ENCODE measurements at places on chromosomes 4 and X.

DNA sequence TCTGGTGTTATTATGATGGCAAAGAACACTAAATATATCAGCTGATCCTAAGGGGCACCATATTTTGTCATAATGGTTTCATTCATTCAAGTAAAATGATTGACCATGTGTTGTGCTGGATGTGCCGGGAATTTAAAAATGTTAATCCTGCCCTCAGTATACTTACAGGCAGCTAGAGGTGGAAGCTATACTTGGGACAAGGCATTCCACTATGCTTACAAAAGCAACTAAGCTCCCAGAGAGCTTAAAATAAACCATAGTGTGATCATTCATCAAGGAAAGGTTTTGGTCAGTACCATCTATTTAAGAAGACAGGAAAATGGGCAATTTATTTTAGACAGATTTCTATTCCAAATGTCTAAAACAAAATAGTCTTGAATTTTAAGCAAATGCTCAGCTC lies 46.4 kb downstream of the NR3C2 start:
- DNase-seq, result no peak

GRCh38 chrX:34880656-34881055 lies 61.9 kb upstream of the FAM47B start:
- no peak for DNase-seq

DNA sequence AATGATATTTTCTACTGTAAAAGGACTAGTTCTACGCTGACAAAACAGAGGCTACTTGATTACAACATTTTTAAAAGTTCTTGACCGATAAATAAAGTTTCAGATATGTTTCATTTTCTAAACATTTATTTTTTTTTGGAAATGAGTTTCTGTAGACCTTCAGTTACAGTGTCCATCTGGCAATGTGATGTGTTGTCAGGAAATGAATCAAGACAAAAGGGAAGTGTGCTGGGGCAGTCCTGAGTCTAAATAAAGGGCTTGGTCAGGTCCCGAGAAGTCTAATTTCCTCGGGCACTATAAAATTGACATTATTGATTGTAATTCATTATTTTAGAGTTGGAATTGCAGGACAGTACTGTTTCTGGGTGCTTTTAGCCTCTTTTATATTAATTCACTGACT lies 57.0 kb upstream of the FTHL17 start:
- DNase-seq, result no peak

DNA sequence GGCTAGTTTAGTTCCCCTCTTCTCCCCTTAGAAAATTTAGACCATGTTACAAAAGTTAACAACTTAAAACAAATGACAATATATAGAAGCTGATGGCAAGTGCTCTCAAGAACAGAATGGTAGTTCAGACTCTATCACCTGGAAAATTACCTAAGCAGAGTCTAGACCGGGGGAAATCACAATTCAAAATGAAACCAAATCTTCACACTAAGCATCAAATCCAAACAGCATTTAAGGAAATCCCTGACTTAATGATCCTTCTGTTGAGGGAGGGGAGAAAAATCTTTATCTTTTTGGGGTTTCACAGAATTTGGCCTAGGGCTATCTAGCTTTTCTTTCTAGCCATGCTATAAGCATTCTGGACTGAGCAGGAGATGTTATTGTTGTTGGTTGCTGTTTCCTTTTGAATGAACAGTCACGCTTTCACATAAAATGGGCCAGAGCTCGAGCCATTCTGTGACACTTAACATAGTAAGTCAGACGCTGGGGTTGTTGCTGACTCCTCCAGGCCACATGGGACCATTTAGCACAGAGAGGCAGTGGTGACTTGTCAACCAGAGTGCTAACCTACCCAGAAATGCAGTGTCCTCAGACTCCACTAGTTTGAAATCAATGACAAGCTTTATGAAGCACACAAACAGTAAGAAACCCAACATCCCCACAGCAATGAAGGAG lies 16.0 kb upstream of the LSM6 start:
- no peak for DNase-seq

GRCh38 chr4:129532573-129532972 lies 436.6 kb downstream of the C4orf33 start:
- DNase-seq, result no peak

GRCh38 chrX:118499295-118499694 lies 3.7 kb downstream of the DOCK11 start:
- DNase-seq, result no peak

DNA sequence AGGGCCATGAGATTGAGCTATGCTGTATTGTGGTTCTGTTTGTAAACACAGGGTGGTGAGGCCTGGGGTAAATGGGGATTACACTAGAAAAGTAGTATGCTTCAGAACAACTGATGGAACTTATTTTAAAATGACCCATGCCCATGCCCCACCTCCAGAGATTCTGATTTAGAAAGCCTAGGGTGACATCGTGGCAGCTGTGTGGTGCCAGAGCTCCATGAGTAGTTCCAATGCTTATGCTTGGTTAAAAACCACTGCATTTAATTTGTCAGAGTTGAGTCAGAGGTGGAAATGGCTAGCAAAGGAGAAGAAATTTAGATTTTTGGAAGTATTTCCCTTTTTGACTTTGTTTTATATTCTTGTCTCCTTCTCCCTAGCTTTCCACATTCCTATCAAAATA lies 63.4 kb upstream of the PDE5A start:
- no peak for DNase-seq

GRCh38 chr4:27048429-27049238 lies 188.0 kb downstream of the STIM2 start:
- DNase-seq, result peak; percentile 74

DNA sequence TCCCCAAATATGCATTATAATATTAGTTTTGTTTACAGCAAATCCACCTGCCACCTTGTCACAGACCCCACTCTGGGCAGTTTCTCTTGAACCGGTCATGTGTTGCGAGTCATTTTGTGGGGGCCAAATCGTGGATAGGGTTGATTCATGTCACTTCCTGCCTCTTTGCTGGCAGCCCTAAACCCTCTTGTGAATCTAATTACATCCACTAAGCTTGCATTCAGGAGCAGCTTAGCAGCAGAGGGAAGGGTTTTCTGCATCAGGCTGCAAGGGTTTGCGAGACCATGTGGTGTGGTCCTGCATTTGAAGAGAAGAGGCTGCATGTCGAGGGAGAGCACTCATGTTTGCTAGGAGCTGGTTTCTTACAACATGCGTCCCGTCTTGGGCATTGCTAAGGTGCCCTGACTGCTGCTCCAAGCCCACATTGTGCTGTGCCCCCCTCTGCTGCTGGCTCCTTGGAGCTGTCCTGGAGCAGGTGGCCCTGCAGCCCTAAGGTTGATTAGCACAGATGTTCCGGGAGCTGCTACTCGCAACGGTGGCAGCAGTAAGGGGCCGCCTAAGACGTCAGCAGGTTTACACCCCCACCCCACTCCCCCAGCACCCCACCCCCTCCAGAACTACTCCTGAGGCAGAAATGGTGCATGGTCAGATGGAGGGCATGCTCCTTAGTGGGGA lies 88.9 kb upstream of the CLDN34 start:
- no peak for DNase-seq

- DNase-seq, result peak; percentile 27
Measured at GRCh38 chr4:102438396-102439235, 62.5 kb upstream of the NFKB1 start.

GRCh38 chr4:152460488-152460887 lies 75.4 kb downstream of the FBXW7 start:
- DNase-seq, result no peak

DNA sequence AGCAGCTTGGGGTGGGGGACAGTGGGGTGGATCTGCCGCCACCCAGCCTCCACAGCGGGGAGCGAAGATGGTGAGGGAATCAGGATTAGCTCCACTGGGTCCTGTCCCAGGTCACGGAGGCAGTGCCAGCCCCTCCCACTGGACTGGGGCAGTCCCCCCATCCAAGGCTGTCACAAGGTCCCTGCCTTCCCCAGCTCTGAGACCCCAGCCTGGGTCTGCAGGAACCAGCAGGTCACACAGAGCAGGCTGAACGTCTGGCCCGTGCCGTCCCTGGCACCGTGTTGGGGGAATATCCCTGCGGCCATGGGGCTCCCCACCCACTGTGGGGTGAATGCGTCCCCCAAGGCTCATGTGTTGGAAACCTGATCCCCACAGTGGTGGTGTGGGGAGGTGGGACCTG lies 62.6 kb downstream of the FAM53A start:
- no peak for DNase-seq
